ENCODE measurements at places on chromosomes 1 and 21.

DNA sequence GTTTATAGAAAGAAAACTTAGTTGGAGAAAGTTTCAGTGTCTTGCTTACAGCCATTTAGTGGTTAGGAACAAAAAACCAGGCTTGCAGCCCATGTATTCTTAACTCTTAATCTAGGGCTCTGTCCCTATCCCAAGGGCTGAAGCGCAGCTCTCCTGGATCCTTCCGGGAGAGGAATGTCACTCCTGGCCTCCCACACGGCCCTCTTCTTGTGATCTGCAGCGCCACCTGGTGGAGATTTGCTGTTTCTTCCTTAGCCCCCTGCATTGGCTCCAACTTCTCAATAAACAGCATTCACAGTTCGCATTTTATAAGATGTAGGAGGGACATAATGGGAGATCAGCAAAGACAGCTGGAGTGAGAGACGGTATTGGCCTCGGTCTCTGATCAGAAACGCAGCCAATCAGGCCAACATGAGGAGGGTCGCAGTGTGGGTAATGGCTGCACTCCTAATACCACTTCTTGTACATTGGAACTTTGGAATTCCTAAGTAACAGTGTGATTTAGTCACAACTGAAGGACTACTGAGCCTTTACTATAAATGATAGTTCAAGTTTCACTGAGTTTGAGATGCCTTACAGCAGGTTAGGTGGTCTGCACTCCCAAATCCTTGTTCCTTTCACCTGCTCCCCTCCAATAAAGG lies 283.4 kb downstream of the ASTN1 start:
- DNase-seq = no peak

- no peak for DNase-seq
Measured at GRCh38 chr1:54327386-54328065, 78.7 kb downstream of the SSBP3 start.

DNA sequence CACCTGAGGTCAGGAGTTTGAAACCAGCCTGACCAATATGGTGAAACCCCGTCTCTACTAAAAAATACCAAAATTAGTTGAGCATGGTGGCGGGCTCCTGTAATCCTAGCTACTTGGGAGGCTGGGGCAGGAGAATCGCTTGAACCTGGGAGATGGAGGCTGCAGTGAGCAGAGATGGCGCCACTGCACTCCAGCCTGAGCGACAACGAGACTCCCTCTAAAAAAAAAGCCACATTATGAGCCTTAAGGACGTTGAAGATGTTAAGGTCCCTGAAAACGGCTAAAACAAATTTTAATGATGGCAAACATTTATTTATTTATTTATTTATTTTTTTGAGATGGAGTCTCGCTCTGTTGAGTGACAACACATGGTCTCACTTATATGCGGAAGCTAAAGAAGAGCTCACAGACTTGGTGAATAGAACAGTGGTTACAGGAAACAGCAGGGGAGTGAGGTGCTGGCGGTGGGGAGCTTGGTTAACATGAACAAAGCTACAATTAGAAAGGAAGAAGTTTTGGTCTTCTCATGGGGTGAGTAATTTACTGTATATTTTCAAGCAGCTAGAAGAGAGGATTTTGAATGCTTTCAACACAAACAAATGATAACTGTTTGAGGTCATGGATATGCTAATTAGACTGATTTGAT lies 47.1 kb downstream of the TCP10L start:
- no peak for DNase-seq

GRCh38 chr1:22132517-22133235 lies 10.2 kb downstream of the WNT4 start:
- no peak for DNase-seq

DNA sequence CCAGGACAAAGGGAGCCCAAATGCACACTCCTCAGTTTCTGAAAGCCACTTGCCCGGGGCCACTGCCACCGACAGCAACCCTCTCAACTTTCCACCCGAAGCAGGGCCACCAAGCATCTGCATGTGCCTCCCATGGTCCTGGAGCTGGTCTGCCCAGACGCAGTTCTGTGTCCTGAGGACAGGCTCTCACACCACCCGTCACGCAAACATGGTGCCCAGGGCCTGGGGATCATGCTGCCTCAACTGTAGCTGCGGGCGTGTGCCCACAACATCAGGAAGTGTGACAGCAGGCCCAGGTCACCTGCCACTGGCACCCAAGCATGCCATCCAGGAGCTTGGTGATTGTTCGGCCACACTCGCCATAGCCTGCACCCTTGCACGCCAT lies 14.4 kb downstream of the GBP1 start:
- no peak for DNase-seq

DNA sequence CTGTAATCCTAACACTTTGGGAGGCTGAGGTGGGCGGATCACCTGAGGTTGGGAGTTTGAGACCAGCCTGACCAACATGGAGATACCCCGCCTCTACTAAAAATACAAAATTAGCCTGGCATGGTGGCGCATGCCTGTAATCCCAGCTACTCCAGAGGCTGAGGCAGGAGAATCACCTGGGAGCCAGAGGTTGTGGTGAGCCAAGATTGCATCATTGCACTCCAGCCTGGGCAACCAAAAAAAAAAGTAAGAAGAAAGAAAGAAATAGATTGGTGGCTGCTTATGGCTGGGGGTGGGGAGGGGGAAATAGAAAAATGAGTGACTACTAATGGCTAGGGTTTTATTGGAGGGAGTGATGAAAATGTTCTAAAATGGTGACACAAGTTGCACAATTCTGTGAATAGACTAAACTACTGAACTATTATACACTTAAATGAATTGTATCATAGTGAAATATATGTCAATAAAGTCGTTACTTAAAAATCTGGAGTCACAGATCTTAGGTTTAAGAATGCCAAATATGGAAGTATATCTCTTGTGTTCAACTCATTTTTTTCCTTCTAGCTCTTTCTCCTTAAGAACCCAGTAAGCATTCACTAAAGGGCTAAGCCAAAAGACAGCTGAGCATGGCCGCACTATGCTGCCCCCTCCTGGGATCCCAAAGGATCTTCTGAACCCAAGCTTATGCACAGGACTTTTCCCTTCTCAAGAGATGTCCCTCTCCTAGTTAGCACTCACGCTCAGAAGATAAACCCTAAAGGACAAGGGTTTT lies 3.2 kb upstream of the NPL start:
- peak; percentile 37 for DNase-seq

DNA sequence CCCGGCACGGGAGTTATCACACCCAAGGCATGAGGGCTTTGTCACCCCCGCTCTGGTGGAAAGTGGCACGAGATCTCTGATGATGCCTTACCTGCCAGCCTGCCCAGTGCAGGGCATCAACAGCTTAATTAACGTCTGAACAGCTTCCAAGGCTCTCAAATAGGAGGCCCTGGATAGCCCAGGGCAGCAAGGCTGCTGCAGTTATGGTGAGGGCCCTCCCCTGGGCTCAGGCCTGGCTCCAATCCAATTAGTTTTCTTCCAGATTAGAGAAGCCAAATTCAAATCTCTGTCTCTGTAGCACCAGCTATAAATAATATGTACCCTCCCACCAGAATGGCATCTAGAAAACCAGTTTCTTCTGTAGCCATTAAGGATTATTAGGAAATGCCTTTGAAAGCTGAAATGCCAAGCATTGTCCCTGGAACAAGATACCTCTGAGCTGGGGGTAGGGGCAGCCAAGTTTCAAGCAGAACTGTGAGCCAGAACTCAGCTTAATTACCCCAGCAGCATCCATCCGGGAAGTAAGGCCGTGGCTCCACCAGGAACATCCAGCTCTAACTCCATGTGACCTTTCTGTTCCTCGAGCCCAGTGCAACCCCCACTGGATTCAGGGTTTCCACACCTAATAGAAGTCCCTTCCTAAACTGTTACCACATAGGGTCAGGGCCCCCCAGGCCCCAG lies 12.5 kb downstream of the QSOX1 start:
- no peak for DNase-seq

DNA sequence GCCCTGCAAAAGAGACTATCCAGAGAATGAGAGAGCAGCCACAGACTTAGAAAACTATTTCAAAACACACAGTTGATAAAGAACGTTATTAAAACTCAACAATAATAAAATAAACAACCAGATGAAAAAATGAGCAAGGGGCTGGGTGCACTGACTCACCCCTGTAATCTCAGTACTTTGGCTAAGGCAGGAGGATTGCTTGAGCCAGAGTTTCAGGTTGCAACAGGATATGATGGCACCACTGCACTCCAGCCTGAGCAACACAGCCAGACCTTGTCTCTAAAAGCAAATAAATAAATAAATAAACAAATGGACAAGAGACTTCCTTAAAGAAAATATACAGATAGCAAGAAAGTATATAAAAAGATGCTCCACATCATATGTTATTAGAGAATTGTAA lies 144.6 kb downstream of the LRRIQ3 start:
- DNase-seq = no peak

GRCh38 chr21:33266050-33266788 lies at the start of gene IL10RB:
IL10RB (plus strand) TSS chr21:33266367; CDS start chr21:33266466, 99 bp downstream.
- DNase-seq = peak; percentile 25

- DNase-seq = no peak
Measured at GRCh38 chr1:116334868-116335635, 38.0 kb upstream of the ATP1A1 start.

DNA sequence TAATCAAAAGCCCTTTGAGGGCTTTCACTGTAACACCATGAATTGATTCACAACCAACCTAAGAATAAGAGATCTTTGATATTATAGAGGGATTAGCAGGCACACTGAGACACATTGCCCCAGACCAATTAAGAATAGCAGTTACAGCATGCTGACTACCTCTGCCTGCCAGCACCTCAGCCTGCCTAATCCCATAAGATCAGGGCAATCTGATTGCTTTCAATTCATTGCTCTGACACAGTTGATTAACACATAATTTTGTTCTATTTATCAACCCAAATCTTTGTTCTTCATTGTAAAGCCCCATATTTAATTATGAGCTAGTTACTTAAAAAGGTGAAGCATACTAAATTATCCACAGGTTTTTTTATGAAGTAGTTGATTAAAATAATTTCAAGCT lies 548.8 kb upstream of the ZP4 start:
- no peak for DNase-seq

DNA sequence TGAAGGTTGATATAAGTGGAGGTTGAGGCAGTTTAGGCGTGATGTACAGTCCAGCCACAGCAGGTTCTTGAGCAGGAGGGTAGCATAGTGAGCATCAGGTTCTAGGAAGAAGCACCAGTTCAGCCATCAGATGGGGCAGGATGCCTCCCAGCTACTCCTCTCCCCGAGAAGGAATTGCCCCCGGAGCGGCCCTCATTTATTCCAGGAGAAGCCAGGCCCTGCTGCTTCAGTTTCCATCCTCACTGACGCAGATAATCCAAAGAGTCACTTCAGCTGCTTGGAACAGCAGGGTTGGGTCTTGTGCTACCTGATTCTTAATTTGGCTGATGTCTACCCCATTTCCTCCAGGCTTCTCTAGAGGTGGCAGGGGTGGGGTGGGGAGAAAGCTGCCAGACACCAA lies 54.7 kb downstream of the LACTBL1 start:
- no peak for DNase-seq

DNA sequence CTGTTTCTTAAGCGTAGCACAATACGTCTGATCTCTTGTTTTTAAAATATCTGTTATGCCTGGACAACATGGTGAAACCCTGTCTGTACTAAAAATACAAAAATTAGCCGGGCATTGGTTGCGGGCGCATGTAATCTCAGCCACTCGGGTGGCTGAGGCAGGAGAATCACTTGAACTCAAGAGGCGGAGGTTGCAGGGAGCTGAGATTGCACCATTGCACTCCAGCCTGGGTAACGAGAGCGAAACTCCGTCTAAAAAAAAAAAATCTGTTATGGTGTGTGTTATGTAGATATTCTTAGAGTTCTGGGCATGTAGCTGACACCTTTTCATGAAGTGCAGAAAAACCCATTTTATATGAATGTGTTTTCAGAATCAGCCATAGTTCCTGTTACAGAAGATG lies 38.2 kb downstream of the RABGAP1L start:
- no peak for DNase-seq

DNA sequence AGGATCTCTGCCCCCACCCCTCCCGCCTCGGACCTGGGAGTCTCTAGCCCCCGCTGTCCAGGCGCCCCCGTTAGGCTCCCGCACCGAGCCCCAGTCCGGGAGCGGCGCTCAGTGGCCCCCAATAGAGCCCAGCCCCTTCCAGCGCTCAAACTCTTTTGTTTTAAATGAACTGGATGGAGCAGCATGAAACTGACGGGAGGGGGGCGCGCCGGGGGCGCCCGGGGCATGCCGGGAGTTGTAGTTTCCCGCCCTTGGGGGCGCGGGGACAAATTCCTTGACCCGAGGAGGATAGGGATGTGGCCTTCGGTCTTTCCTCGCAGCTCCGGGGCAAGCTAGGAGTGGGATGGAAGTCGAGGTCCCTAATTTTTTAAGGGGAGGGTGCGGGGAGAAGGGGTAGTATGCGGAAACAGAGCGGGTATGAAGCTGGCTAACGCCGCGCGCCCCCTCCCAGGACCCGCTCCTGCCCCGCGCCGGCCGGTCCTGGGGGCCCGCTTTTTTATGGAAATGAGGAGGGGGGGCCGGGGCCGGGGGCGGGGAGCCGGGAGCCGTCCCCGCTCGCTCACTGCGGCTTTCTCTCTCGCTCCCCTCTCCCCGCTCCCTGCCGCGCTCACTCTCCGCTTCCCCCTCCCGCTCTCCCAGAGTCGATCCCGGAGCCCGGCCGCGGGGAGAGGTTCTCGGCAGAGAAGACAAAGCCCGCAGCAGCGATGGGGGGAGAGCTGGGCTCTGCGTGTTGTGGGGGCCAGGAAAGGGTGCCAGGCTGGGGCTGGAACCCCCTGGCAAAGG lies at the start of gene MEX3A:
Gene MEX3A, minus strand, starts transcription at position 157 of the 783 bp plus-strand sequence. CDS start 467 bp downstream, outside the sequence.
- no peak for DNase-seq

GRCh38 chr1:228552596-228553176 lies 65.5 kb downstream of the RNF187 start:
- no peak for DNase-seq

DNA sequence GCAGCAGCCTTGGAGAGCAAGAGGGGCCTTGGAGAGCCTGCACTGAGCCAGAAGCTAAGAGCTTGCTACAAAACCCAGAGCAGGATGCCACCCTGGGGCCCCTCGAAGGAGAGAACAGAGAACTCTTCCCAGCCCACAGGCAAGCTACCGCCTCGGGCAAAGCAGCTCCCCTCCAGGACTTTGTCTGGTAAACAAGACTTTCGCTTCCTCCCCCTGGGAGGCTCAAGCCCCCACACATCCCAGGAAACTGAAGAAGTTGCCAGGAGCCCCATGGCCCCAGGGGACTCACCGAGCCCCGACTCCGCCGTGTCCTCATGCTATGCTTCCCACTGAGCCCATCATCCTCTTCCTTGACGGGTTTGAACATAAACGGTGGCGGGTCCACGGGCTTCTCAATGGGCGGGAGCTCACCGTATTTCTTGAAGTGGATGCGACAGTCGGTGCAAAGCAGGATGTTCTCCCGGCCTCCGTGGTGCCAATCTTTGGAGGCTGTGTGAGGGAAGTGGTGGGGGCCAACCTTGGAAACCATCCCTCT lies 45.9 kb downstream of the SLC45A1 start:
- DNase-seq = no peak

- DNase-seq = no peak
Measured at GRCh38 chr1:221672239-221672645, 69.6 kb downstream of the DUSP10 start.

GRCh38 chr1:74436078-74436477 lies 76.3 kb downstream of the LRRC53 start:
- no peak for DNase-seq

DNA sequence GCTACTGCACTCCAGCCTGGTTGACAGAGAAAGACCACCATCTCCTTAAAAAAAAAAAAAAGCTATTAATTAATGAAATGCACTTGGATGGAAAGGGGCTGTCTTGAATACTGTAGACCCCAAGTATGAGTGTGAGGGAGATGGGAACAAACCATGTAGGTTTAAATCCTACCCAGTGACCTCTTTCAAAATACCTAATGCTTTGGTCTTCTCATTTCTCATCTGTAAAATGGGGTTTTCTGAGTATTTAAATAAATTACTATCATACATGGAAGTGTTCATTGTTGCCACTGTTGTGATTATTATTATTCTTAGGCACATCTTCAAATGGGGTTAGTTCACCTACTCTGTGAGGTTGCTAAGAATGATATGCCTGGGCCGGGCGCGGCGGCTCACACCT lies 17.1 kb upstream of the FUCA1 start:
- DNase-seq = no peak
